ENCODE measurements at places on chromosomes 1 and 21.

DNA sequence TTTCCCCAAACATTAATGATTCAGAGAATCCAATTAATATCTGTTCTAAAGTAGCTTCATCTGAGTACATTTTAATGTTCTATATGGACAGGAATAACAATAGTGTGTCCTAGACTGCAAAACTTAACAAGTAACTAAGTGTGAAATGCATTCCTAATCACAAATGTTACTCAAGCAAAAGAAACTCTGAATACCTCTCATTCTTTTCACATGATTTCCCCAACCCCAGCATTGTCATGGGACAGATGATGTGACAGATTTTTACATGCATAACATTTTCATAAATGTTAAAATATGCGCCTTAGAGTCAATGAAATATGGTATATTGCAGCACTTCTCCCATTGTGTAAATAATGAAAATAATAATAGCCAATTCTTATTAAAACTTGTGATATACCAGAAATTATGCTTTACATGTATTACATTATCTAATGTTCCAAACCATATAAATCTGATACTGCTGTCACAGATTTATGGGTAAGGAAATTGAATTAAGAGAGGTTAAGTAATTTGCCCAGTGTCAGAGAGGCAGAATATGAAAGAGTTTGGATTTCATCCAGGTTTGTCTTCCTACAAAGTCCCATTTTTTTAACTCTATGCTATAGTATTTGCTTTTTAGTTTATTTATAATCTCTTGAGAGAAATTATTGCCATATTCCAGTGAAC, 269.4 kb downstream of the LRRC7 start:
- no peak for DNase-seq

DNA sequence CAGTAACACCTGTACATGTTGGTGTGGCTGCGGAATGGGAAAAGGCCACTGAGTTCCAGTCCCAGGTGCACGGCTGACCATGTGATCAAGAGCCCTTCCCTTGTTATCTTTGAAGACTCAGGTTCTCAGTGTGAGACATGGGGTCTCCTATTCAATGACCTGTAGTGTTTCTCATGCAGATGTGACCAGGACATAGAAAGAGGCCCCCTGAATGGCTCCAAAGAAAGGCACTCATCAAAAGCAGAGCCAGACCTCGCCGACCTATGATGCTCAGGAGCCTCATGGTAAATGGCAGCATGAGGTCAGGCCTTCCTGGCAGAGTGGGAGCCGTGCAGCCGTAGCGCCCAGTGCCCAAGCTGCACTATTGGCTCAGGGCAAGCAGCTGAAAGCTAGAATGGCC, 42.3 kb upstream of the HAO2 start:
- no peak for DNase-seq

GRCh38 chr1:157090771-157091170, 8.8 kb downstream of the ETV3L start:
- no peak for DNase-seq

GRCh38 chr1:55064861-55065263, 25.5 kb downstream of the PCSK9 start:
- no peak for DNase-seq

- DNase-seq = no peak
These were observed 6.0 kb upstream of the PLPPR5 start for GRCh38 chr1:99010679-99011078.

GRCh38 chr1:206690516-206690915, 5.8 kb downstream of the MAPKAPK2 start:
- DNase-seq = no peak

- no peak for DNase-seq
These were observed 21.8 kb downstream of the GPR157 start for GRCh38 chr1:9107136-9107535.

- DNase-seq = no peak
These were observed 195.4 kb downstream of the GPR52 start for GRCh38 chr1:174643206-174643605.

DNA sequence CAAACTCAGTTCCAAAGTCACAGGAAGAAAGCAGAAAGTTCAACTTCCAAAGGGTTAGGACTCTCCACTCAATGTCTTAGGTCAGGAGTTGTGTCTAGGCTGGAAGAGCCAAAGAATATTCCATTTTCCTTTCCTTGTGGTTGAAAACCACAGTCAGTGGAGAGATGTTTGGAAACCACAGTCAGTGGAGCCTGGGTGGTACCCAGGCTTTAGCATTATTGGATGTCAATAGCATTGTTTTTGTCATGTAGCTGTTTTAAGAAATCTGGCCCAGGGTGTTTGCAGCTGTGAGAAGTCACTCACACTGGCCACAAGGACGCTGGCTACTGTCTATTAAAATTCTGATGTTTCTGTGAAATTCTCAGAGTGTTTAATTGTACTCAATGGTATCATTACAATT, 11.7 kb downstream of the ATF3 start:
- no peak for DNase-seq

DNA sequence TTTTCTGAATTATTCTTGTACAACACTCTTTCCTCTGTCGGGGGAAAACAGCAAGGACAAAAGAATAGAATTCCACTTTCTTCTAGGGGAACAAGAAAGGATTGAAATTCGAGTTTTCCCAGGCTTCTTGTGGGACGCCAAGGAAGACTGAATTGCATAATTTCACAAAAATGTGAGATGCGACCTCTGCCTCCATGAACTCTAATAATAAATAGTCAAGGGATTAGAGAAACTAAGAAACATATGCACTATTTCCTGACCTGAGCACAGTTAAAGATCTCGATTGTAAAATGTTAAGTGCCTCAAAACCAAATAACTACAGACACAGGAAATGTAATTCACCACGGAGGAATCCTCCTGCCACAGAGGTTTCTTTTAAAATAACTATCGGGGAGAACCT, 117.3 kb upstream of the MARK1 start:
- no peak for DNase-seq

DNA sequence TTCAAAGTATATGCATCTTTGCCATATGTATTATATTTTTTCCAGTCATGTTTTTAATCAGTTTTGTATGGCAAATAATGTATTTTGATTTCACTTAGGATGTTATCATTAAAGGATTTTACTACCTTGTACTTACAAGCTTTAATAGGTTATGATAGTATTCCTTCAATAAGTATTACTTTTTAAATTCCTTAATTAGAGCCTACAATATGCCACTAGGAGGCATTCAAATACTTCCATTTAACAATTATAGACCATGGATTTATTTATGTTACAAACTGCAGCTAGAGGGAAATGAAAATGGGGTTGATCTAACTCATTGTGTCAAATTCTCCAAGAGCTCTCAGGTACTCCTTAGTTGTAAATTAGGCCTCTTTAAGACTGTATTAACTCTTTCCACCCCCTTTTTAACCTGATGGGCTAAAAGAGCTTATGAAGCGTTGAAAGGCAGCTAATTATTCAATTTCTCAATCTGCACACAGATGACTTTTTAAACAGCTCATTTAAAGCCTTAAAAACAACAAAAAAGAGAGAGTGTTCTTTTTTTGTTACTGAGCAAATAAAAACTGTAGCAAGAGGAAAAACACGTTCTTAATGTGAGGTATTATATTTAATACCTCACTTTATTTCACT, 156.2 kb downstream of the DENND1B start:
- DNase-seq = no peak

- no peak for DNase-seq
These were observed 15.9 kb upstream of the TNFSF4 start for GRCh38 chr1:173223031-173223380.

DNA sequence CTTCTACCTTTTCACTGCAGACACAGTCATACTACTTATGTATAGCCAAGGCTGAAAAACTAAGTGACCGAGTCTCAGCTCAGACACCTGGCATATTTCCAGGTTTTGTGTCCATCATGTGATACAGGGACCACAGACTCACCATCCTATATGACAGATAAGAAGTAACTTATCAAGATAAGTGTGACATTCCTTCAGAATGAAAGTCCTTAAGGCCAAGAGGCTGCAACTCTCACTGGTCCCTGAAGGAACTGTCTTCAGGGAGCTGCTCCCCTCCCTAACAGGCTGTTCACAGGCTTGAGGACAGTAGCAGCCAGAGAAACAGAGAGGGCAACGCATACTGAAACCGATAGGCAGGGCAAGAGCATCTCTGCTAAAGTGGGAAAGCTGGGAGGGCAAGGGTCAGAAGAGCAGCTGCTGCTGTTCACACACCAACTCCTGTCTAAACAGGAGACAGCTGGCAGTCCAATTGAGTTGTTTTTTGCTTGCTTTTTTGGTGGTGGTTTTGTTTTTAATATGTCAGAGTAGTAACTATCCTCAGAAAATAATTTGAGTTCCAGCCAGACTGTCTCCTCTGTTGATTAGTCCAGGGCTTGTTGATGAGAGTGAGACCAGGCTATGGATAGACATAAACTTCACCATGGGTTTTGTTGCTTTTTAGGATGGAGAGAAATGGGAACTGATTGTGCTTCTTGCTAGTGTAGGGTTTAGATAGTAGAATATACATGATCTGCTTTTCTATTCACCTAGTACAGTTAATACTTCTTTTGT, 67.7 kb downstream of the MACF1 start:
- no peak for DNase-seq

DNA sequence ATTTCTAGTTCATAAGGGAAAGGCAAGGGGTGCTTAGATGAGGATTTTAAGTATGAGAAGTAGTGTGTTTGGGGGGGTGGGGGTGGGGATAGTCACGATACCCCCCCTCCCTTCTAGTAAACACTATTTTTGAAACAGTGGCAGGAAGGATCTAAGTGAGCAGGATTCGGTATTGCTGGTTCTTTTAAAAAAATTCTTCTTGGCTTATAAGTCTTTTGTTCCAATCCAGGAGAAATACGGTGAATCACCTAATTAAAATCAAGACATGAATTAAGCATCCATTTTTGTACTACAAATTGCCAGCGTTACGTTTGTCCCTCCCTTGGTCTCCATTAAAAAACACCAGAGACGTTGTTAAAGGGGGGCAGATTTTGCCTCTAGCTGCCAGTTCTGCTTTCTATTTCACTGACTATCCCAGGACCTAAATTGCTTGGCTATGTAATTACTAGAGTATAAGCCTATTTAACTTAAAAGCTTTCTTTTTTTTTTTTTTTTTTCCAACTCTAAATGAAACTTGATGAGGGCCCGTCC, 911 bp downstream of the LMO4 start:
- DNase-seq = no peak

GRCh38 chr21:42186591-42186990, 32.3 kb upstream of the ABCG1 start:
- DNase-seq = no peak

GRCh38 chr1:209895709-209896108, 42.3 kb upstream of the SYT14 start:
- DNase-seq = no peak

- DNase-seq = no peak
These were observed 3.4 kb downstream of the ADCY10 start for GRCh38 chr1:167910530-167910929.

- DNase-seq = no peak
These were observed 17.2 kb upstream of the ZBTB8B start for GRCh38 chr1:32447469-32448185.

GRCh38 chr1:221180704-221181368, 301.6 kb downstream of the HLX start:
- no peak for DNase-seq

DNA sequence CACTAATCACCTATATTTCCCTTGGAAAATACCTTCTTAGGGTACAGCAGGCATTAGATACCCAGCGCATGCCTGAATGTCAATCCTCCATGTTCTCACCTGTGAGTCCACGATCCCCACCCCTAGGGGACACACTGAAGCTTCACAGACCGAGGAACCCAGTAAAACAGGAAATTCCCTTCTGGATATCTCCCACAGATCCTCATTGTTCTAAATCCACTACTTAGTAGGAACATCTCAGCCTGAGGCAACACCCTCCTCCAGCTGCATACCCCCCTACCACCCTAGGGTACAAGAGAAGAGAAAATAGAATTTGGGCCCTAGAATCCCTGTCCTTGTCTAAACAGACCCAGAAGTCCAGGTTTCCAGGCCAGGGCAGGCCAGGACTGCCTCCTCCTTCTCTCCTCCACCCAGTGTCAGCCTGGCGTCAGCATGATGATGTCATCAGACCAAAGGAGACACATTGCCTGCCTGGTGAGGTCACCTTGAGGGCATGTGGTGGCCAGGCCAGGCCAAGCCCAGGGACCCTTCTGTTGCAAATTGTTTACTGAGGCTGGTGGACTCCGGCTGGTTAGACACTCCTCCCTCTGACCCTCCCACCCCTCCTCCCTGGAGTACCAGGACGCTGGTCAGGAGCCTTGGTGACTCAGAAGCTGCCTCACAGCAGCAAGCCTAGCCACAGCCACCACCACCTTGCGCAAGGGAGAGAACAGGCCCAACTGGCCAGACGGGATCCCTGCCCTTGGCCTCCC, 6.2 kb downstream of the NECTIN4 start:
- DNase-seq = peak; percentile 92

DNA sequence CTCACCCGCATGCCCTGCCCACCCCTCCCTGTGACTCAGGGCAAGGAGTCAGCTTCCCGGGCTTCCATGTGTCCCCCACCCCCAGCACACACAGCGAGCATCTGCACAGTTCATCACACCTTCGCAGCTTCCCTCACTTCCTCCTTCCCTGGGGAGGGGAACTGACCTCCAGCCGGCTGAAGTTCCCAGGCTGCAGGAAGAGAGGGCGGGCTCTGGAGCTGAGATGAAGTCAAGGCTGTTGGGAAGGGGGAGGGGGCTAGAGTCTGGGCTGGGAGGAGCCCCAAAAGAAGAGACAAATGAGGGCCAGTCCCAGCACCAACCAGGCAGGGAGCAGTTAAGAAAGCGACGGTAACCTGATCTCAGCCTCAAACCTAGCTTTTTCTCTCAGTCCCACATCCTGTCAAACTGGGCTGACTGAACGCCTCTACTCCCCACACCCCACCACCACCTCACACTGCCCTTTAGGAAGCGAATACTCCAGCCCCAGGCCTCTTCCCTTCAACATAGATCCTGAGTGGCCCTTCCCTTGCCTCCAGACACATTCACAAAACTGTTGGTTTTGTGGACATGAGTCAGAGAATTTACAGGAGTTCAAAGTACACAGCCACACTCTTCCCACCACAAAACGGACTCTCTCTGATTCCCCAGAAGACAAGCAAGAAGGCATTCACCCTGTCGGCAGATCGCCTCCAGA, 1.8 kb downstream of the RHOC start:
- peak; percentile 95 for DNase-seq

DNA sequence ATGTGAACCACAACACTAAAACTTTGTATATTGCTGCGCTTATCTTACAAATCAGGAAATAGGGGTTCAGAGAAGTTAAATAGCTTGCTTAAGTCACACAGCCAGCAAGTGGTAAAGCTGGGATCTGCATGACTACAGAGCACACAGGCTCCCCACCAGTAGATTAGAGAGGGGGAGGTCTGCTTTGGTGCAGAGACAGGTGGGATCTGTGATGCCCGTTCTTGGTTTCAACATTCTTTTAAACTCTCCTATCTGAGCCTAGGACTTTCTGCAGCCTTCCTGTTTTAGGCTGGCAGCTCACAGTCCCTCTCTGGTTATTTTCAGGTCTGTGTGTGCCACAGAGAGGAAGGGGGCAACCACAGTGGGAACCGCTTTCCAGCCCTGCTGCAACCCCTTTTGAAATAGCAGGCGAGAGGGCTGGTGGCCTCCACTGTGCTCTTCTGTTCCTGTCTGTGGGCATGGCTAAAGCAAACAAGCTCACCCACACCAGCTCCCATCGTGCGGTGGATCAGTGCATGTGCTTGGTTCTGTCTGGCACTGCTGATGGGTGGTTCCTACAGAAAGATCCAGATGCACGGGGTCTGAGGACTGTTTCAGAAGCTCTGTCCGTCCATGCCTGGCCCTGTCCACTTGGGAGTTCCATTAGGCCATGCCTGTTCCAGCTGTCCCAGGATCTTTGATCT, 1.7 kb upstream of the IL6R start:
- no peak for DNase-seq

- no peak for DNase-seq
These were observed 16.1 kb upstream of the CHI3L1 start for GRCh38 chr1:203202431-203203245.
